Placental pericyte (primary cell): ENCODE measurements at places on chromosomes 6 and 20. TPM values are rescaled to one million over a fixed set of nuclear protein-coding genes. Genes with fewer than 3 reads are reported as not detected.

Gene SLC25A27
- total RNA-seq, result 1.1 and 4.0 TPM in 2 replicates

Gene SLC16A10
- total RNA-seq, result 0.22 and 0.43 TPM in 2 replicates

Gene SLC35F1
- under 0.01 TPM in 1 of 2 replicates, not detected in the other for total RNA-seq

Gene KHDC1
- total RNA-seq, result 3.3 and 4.4 TPM in 2 replicates

Gene KHDRBS2
- not detected in 2 replicates for total RNA-seq

Gene HIVEP1
- total RNA-seq, result 14.6 and 19.0 TPM in 2 replicates

Gene MACROD2
- total RNA-seq, result 0.29 and 0.88 TPM in 2 replicates

Gene HACE1
- 17.7 and 24.1 TPM in 2 replicates for total RNA-seq

Gene PNPLA1
- total RNA-seq, result 0.14 TPM in 1 of 2 replicates, not detected in the other

Gene SEC23B
- 74.4 and 132 TPM in 2 replicates for total RNA-seq
